Activated CD4-positive, alpha-beta T cell treated with anti-CD3 and anti-CD28 coated beads, Interleukin-2, amount 50 U/mL, for 1 hour (primary cell): ENCODE measurements at places on chromosomes 2 and 18.

- DNase-seq = no peak
These were observed 138.7 kb downstream of the CERS6 start for GRCh38 chr2:168594778-168595177.

GRCh38 chr2:196278491-196278911 lies 107.1 kb upstream of the STK17B start:
- peak; percentile 18 for DNase-seq

DNA sequence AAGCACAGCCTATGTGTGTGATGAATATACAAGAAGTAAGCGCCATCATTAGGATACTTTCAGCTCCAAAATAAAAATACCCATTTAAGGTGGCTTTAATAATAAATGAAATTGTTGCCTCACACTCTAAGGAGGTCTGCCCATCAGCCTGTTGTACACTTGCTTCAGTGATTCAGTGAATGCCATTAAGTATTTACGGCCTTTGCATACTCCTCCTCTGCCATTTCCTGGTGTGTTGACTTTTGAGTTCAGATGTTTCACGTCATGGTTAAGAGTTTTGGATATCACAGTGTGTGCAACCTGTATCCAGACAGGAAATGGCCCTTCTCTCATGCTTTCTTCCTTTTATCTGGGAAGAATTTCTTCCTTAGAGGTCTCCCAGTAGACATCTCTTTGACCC lies 38.6 kb upstream of the SNORC start:
- no peak for DNase-seq

DNA sequence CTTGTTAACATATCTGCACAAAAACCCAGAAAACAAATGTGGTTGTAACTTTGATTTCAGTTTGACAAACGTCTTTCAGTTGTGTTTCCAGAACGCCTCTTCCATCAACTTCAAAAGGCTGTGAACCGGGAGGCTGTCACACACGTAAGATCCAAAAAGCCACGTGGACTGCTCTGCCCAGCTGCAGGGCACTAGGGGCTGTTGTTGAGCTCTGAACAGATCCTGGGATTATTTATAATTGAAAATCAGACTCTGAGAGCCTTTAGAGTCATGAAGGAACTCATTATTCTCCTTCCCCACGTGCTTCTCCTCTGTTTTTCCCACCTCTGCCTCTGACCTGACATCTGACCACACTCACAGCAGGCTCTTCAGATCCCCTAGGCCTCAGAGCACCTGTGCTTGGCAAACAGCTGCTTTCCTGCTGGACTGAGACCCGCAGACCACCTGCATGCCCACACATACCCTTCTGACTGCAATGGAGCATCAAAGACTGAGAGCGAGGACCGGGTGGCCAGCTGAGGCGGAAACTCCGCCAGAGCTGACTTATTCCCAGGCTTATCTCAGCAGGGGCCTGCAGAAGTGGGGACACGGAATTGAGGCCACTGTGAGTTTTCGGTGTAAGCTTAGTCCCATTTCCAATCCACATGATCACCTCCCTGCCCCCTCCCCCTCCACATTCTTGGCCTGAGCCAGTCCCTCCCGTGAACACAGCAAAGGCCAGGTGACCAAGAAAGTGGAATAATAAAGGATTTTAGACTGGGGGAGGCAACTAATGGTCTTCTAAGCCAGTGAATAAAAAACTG lies 114.8 kb downstream of the ATL2 start:
- DNase-seq = no peak

- no peak for DNase-seq
These were observed 103.3 kb upstream of the OSR1 start for GRCh38 chr2:19461504-19462255.

GRCh38 chr2:205646680-205647079 lies 35.6 kb upstream of the NRP2 start:
- DNase-seq = no peak

DNA sequence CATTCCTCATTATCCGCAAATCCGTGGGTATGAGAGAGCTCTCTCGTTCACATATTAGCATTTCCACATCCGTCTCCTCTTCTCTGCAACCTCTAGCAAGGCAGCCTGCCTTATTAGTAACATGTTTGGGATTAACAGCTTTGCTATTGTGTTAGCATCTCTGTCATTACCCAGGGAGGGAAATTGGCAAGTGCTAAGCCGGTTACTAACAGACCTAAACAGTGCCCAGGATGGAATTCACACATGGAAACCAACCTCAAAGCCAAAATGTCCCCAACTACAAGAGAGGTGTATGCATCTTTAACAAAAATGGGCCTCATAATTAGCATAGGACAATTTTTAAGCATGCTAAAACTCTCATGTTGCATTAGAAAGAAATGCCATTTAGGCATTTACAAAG lies 309.0 kb upstream of the MEIS1 start:
- no peak for DNase-seq

DNA sequence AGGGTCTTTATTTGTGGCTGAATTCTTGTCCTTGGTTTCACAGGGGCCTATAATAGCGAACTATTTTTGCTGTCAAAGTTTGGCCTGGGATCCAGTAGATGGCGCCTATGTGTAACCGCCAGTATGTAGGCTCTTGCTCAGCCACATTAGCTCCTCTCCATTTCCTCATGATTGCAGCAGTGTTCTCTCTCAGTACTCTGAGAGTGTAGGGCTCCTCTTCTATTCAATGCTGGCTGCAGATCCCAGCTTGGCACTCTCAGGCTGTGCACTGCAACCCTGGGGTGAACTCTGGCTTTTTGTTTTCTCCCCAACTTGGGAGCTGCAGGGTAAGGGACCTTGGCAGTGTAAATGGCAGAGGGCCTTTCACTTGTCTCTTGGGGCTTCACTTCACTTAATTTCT lies 344.6 kb upstream of the CHAC2 start:
- no peak for DNase-seq

GRCh38 chr2:238930216-238930615 lies 82.3 kb downstream of the TWIST2 start:
- DNase-seq = no peak

DNA sequence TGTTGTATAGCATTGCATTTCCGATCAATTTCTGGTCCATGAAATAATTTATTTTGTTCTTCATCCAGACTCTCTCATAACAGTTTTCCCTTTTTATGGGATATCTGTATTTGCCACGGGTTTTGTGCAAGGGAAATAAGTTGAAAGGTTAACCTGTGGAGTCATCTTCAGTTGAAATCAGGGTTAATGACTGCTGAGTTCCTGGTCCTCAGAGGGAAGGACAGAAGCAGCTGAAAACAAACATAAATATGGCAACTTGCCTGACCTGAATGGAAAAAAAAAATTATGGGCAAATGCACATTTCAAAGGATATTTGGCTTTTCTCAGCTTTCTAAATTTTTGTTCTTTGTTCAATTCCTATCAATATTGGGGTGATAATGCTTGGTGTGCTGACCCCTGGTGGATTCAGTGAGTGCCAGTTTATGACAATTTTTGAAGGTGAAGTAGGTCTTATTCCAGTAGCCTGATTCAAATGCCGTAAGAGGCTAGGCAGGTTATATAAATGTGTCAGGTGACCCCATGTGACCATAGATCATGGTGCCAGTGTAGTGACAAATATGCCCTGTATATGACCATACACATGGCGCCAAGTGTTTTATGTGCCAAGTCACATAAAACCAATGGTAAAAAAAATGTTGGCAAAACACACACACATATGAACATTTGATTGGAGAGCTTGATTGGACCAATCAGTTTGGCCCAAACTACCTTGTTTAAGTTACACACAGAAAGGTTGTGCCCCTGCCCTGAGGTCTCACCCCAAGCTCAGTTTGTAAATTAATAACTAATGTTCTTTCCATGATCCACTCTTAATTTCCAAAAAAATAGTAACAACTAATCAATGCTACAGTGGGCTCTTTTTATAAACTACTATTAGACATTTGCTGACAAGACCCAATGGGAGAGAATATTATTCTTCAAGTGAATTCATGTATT lies 47.6 kb upstream of the FAM124B start:
- no peak for DNase-seq

- no peak for DNase-seq
These were observed 79.5 kb downstream of the EVA1A start for GRCh38 chr2:75480971-75481836.

GRCh38 chr18:77086656-77087392 lies 45.8 kb downstream of the MBP start:
- DNase-seq = no peak

DNA sequence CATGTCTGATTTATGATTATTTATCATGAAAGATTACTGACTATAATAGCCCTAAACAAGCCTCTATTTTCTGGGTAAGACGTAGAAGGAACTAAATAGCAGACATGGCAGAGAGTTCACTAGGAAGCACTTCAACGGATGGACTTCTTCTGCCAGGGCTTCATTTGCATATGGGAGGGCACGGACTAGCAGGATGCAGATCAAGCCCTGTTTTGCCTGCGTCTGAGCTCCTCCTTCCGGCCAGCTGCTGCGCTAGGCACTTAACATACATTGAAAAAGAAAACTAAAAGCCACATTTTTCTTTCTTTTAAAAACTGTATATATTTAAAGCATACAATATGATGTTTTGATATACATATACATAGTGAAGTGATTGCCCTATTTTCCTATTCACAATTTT lies 340.0 kb upstream of the MEX3C start:
- DNase-seq = no peak

GRCh38 chr2:131641414-131642206 lies 113.9 kb downstream of the CCDC74A start:
- no peak for DNase-seq

GRCh38 chr2:157321466-157321865 lies 4.2 kb downstream of the ERMN start:
- no peak for DNase-seq

- no peak for DNase-seq
These were observed at the start of gene HOXD10 for GRCh38 chr2:176115883-176116813. TSS of gene HOXD10 (plus strand) at chr2:176116778. CDS start at chr2:176116834, 56 bp downstream.

GRCh38 chr2:39723946-39724827 lies 54.9 kb downstream of the THUMPD2 start:
- DNase-seq = no peak

DNA sequence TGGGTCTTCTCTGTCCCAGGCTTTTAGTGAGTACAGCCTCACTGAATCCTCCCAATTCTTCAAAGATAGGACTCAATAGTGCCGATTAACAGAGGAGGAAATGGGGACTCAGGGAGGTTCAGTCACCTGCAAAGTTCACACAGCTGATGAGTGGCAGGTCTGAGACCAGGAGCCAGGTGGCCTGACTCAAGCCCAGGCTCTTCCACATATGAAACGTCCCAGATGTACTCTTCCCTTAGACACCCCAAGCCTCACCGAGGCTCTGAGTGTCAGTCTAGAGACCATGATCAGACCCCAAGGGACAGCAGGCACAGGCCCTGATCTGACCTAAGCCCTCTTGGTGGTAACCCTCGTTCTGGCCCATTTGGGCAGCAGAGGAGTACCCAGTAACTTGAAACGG lies 115.2 kb downstream of the INHBB start:
- DNase-seq = no peak

- DNase-seq = peak; percentile 26
These were observed 53.7 kb downstream of the EPHA4 start for GRCh38 chr2:221518201-221518934.

GRCh38 chr2:74259191-74259590 lies 60.8 kb downstream of the MTHFD2 start:
- DNase-seq = no peak
